ENCODE measurements at places on chromosomes 16 and 17. TPM values are rescaled to one million over a fixed set of nuclear protein-coding genes. Genes with fewer than 3 reads are reported as not detected.

Gene PSMD12
- total RNA-seq, result 67.1 TPM

Gene CCL1
- total RNA-seq, result not detected

Gene GFAP
- 4.0 TPM for total RNA-seq

Gene CBX8
- 1.0 TPM for total RNA-seq

Gene TBC1D3B
- 0.54 TPM for total RNA-seq

Gene CTRL
- total RNA-seq, result 8.0 TPM

Gene RNU2-1
- total RNA-seq, result not detected

Gene ASGR2
- total RNA-seq, result not detected

Gene RPH3AL
- total RNA-seq, result 3.5 TPM

Gene CHD9
- 18.8 TPM for total RNA-seq

Gene ADAP2
- total RNA-seq, result 2.9 TPM

Gene CCL4
- not detected for total RNA-seq
